ENCODE measurements at places on chromosomes 2 and 18.

DNA sequence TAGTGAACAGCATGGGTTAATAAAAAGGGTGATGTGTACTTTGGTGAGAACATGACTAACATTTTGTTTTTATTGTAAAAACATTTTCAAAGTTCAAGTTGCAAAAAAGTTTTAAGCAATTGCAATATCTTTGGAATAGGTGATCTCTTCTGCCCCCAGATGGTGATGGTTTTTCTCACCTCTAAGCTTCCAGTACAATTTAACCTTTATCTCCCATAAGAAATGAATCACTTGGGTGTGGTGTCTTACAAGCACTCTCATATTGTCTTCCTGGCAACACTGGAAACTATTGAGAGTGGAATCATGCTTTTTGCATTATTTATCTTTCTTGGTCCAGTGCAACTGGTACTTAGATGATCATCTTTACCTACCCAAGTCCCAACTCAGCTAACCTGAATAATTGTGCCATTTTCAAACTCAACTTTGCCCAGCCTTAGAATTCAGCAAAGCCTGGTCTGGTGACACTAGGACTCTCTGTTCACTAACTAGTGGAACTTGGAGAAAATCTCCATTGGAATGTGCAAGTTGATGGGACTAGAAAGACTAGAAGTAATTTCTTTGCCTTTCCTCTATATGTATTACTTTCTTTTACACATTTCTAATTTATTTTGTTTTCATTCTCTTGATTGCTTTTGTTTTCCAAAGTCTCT, 964.7 kb upstream of the ZEB2 start:
- DNase-seq: peak; percentile 28

DNA sequence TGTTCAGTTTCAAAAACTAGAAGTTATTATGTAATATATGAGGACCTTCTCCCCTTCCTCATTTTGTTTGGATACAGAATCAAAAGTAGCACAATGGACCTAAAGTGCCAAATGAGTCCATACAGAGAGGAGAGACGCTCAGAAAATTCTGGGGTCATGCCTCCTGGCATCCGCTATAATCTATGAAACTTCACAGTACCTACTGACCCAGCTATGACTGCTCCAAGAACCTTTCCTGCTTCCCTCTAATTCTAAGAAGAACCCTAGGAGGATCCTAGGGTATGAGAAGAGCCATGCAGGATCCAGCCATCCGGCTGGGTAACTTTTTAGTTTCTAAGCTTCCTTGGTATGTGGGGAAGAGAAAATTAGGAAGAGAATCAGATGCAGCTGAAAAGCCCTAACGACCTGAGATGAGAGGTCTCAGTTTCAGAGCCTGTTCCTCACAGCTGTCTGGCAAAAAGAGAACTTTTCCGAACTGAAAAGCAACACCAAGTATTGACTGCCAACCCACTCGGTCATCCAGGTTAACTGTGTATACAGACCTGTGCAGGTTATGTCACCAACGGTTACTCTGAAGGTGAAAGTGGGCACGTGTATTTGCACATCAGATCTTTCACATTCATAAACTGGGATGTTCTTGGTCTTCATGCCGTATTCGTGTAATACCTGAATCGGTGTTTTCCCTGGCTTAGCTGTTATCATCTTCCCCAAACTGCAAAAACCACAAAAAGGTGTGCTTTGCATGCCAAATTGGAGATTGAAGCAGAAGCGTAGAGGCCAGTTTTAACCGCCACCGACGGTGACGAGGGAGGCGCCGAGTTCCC, 1.1 kb downstream of the PRKRA start:
- no peak for DNase-seq

DNA sequence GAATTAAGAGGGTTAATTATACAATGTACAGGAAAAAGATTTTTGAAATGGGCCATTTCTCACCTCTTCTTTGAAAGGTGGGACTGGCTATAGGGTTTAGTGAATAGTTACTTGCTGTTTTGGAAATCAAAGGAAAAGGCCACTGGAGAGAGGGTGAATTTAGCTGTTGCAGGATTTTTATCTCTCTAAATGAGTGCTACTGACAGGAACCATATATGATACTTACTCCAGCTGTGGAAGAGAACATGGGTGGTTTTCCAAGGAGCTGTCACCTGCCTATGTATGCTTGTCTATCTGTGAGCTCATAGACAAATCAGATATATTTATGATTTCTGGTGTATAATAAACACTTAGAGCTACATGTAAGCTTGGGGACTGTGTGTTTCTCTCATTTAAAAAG, 430.4 kb downstream of the MTX2 start:
- DNase-seq: no peak

DNA sequence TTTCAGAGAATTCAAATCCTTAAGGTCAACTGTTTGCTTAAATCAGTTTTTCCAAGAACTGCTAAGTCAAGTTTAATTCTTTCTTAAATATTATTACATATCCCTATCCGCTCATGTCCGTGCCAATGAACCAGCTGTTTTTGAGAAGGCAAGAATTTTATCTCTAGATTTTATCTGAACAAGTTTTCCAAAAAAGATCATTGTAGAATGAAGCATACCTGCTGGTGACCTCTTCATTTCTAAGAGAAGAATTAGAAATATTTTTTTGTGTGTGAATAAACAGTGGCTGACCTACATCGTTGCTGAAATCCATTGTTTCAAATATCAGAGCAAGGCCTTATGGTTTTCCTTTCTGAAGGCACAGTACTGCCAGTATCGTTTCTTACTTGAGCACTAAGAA, 58.4 kb upstream of the RND3 start:
- no peak for DNase-seq

DNA sequence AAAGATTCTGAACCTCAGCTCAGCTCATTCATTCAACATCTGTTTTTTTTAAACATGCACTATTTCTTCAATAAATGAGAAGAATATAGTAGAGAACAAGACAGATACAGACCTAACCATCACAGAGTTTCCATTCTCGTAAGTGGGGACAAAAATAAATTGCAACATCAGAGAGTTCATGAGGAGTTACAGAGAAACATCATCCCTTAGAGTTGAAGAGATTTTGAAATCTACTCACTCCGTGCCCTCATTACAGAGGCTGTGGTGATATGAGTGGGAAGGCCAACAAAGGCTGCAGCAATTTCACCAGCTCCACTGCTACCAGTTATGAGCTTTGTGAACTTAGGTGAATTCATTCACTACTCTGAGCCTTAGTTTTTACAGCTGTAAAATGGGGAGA, 399.3 kb downstream of the BCL11A start:
- DNase-seq: no peak

GRCh38 chr2:56337342-56337741, 153.6 kb downstream of the CCDC85A start:
- DNase-seq: no peak

DNA sequence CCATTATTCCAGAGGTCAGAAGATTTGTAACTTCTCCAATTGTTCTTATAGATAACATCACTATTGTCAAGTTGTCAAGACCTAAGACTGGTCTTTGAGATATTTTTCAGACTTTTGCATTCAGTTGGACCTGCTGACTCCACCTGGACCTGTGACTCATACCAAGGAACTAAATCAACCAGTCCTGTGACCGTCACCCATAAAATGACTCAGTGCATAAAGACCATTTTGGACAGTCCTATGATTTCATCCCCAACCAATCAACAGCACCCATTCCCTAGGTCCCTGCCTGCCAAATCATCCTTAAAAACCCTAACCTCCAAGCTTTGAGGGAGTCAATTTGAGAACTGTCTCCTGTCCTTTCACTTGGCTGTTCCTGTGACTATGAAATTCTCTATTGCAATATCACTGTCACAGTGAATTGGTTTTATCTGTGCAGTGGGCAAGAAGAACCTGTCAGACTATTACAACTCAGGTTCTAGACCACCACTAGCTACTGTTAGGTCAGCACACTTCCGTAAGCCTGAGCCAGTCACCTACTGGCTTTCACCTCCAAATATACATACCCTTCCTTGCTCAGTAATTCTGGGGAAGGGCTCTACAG, 17.1 kb downstream of the DPP4 start:
- no peak for DNase-seq

DNA sequence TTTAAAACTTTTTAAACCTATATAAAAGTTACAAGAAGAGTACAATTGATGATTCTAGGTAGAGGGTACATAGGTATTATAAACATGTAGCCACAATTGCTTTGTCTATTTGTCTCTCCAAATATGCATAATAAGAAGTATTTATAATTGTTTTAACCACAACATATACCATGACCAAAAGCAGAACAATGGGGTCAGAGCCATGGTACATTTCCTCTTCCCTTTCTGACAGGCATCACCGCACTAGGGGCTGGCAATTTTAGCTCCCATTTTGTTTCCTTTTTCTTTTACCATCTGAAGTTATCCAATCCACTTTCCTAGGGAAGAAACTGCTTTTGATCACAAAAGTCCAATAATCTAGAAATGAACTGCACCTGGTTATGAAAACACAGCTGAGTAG, 49.3 kb downstream of the TMX3 start:
- DNase-seq: no peak

DNA sequence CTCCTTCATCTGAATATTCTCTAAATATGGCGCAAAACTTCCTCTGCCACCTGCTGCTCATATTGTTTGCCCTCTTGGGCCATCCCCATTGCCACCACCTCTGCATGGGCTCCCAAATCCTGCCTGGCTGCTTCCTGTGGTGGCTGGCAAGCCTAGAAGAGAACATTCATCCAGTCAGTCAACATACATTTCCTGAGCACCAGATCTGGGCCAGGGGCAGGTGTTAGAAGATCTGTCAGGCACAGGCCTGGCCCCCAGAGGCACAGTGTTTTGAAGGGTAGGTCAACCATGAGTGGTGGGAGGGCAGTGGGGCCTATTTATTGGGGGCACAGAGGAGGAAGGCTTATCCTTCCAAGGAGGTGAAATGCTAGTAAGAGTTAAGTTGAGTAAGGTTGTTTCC, 73.2 kb downstream of the TMEM247 start:
- no peak for DNase-seq

DNA sequence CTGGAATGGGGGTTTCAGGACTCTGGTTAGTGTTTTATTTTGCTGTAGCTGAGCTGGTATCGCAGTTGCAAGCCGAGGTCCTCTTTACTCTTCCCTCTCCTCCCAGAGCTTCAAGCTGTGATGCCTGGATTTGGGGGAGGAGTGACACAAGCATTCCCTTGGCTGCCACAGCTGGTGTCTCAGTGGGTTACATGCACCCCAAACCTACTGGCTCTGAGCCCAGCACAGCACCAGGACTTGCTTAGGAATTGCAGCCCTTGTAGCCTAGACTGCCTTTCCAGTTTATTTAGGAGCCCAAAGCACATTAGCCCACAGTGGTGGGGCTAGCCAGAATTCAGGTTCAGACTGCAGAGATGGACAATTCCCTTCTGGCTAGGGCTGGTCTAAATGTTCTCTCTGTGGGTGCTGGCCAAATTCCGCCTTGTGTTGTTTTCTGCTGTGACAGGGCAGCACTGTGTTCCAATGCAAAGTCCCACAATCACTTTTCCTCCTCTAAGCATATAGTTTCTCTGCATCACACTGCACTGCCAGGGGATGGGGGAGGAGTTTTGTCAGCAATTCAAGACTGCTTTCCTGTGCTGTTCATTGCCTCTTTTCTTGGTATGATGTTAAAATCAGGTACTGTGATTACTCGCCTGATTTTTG, 122.8 kb downstream of the SLC4A10 start:
- no peak for DNase-seq

DNA sequence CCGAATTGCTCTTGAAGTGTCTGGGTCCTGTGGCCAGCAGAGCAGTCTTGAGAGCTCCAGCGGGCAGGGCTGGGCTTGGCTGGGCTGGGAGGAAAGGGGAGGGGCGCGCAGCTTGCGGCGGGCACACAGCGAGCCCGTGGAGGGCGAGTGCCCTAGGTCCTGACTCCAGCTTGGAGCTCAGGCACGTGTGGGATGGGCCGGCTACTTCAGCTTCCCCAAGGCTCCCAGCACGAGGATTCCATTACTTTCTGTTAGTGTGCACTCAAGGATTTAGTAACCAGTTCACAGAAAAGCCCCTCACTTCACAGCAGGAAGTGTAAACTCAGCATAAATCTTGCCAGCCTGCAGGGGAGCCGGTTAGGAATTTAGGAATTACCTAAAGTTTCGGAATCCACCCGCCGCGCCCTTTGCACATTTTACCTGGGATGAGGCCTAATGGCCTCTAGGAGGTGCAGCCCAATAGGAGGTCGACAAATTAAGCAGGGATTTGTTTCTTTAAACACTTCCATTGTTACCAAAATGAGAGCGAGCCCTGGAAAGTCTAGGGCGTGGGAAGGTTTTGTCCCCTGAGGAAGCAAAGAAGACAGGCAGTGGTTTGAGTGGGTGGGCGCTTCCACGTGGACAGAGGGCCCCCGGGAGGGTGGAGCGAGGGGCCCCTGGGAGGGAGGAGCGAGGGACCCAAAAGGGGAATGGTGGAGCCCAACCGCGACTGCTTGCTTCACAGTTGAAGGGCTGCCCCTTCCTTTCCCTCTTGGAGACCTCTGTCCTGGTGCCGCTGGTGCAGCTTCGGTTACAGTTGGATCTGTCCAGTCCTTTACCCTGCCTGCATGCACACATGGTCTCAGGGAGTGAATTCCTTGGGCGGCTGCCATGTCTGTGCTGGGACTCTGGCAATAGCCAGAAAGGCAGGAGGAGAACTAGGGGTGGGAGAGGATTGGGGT, 93.3 kb downstream of the CTAGE1 start:
- no peak for DNase-seq

DNA sequence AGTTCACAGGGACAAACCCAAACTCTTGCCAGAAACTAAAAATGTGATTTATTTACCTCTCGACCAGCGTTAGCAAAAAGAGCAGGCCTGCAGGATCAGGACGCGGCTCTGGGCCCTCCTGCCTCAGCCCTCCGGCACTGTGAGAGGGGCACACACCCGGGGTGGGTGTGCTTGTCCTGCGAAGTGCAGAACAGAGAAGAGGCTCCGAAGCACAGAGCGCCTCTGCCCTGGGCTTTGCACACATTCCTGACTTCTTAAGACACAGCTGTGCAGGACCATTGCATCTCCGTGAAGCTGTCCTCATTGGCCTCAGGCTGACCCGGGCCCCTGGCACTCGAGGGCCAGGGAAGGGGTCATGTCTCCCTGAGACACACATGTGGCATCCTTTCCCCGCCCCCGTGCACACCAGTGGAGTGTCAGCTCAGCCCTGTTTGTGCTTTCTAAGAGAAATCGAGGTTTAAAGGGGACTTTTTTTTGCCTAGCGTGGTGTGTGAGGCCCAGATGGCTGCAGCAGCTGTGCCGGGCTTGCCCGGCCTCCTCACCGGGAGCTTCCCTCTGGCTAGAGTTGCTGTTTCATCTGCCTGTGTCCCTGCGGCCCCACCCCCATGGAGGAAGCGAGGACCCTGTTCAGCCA, 9.9 kb upstream of the NFATC1 start:
- DNase-seq: no peak

- no peak for DNase-seq
Measured at GRCh38 chr2:217952409-217952808, 50.4 kb downstream of the TNS1 start.

- no peak for DNase-seq
Measured at GRCh38 chr2:197052356-197052755, 125.8 kb upstream of the PGAP1 start.

All from smooth muscle cell of the brain vasculature (primary cell).